ENCODE measurements at places on chromosomes 7 and 10. TPM values are rescaled to one million over a fixed set of nuclear protein-coding genes. Genes with fewer than 3 reads are reported as not detected.

Gene NPC1L1
- total RNA-seq, result not detected

Gene PSD
- total RNA-seq, result under 0.01 TPM

Gene PRLHR
- total RNA-seq, result not detected

Gene NKX6-2
- not detected for total RNA-seq

Gene CDNF
- not detected for total RNA-seq

Gene TMEM236
- total RNA-seq, result 0.32 TPM

Gene CCDC146
- 1.5 TPM for total RNA-seq

Gene TMEM176B
- not detected for total RNA-seq

Gene ZSCAN21
- 8.4 TPM for total RNA-seq

Gene EGR2
- under 0.01 TPM for total RNA-seq

Gene CCL24
- total RNA-seq, result not detected

Gene SP8
- not detected for total RNA-seq

Gene LHPP
- total RNA-seq, result 4.4 TPM

Gene ITGB8
- 0.32 TPM for total RNA-seq

Gene ASB13
- total RNA-seq, result 7.4 TPM

Gene ESYT2
- 49.3 TPM for total RNA-seq

Gene OR9A2
- not detected for total RNA-seq

Gene AMPH
- total RNA-seq, result 0.50 TPM

Gene ATOH7
- not detected for total RNA-seq

Gene ZNF117
- total RNA-seq, result 5.8 TPM

Gene PPP1R17
- total RNA-seq, result not detected

Gene TMEM270
- total RNA-seq, result not detected

Gene RPEL1
- total RNA-seq, result not detected
